ENCODE measurements at places on chromosomes 7 and 10.

GRCh38 chr7:77185866-77186265 lies 13.8 kb downstream of the FGL2 start:
- no peak for DNase-seq

DNA sequence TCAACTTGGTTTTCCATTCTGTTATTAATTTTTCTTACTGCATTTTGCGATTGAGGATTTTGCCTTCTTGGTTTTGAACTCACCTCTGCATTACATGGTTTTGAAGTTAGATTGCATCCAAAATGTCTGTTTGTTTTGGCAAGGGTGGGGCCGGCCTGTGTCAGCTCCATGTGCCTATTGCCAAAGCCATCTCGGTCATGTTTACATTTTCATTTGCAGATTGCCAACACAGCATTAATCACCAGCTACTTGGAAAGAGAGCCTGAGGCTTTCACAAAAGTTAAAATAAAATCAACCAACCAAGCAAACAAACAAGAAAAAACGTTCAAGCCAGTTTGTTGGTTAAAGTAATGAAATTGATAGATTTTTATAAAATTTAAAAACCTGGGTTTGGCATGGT lies 695.8 kb downstream of the TYW1 start:
- peak; percentile 67 for DNase-seq

DNA sequence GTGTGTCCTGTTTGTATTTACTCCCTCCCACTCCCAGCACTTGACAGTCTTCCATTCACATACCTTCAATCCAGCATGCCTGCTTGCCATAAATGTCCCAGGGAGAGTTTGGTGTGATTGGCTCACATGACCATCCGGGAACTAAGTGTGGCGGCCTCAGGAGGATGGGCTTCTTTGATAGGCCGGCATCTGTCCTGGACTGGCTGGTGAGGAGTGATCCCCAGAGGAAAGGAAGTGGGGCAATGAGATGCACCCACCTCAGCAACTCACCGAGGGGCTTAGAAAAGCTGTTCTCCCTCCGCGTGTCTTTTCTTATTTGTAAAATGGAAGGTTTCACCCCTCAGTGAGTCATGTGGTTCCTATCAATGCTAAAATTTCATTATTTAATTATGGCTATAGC lies 14.9 kb upstream of the EBF3 start:
- DNase-seq: no peak

GRCh38 chr7:105621617-105622016 lies 40.3 kb upstream of the EFCAB10 start:
- DNase-seq: no peak

DNA sequence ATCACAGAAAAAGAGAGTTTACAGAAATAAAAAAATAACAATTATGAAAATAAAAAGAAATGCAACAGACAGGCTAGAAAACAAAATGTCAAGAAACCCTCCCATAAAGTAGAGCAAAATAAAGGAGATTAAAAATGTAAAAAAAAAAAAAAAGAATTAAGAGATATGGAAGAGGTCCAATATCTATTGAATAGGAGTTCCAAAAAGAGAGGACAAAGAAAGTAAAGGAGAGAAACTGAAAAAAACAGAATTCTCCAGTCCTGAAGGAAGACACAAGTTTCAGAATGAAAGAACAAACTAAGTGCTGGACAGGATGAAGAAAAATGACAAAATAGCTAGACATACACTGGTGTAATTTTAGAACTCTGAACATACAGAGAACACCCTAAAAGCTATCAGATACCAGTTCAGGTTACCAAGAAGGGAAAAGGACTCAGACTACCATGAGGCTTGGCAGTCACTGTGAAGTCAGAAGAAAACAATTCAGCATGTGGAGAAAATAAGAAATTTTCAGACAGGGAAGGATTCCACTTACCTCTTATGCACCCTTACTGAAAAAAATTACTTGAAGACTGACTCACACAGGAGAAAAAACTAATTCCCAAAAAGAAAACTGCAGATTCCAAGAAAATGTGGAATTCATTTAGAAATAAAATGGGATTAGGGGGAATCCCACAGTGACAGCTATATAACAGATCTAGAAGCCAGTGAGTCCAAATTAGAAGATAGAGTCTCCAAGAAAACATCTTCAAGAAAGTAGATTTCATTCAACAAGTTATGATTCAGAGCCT lies 40.4 kb upstream of the ABLIM1 start:
- DNase-seq: no peak

DNA sequence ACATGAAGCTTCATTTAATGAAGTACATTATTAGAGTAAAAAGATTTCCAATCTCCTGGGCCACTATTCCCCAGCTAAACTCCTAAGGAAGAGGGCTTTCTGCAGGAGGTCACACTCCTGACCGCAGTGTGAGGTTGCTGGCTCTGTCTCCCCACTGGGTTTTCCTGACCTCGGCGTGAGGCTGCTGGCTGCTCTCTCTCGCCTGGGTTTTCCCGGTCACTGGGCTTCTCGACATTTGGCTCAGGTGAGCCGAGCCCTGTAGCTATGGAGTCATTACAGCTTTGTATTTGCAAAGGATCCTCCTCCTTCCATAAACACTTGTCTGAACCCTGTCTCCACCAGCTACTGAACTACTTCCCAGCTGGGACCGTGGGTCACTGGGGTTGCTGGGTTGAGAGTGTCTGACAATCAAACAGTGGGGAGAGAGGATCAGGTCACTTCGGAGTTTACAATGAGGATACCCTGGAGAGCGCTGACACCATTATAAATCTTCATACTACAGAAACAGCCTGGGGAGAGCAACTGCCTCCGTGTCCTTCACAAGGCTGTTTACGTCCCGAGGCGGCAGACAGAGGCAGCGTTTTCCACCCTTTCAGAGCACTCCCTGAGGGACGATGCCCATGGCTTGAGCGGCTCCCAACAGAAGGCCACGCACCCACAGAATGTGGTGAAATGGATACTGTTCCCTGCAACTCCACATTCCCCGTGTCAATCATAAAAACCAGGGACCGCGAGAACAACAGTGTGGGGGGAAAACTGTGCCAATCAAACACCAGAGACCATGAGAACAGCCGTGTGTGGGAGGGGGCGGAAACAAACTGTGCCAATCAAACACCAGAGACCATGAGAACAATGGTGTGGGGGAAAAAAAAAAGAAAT lies 226.2 kb downstream of the ZMYND11 start:
- peak; percentile 35 for DNase-seq

- peak; percentile 62 for DNase-seq
Measured at GRCh38 chr10:60521974-60522405, 132.3 kb upstream of the ANK3 start.

DNA sequence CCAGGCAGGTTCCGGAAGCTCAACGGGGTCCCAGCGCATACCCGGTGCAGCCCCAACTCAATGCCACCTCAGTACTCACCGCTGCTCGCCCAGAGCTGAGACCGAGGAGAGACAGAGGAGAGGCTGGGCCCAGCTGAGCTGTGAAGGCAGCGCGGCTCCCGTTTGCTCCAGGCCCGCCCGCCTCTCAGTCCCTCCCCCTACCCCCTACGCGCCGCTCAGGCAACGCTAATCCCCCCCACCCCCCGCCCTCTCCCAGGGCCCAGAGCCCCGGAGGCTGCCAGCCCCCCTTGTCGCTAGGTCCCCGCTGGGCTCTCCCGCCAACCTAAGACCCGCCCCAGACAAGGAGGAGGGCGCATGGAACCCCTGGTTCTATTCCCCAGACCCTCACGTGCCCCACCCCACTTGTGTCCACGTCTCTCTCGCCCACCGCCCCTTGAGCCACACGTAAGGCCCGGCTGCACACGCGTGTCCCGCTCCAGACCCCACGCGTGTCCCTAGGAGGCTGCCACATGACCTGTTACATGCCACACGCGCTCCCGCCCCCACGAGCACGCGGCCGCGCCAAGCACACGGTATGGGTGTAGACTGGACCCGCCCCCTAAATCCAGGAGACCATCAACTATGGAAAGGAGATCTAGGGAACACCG lies at the start of gene PSD:
Gene PSD, minus strand, starts transcription at position 164 of the 647 bp plus-strand sequence. CDS start 1,747 bp downstream, outside the sequence.
- peak; percentile 78 for DNase-seq

- no peak for DNase-seq
Measured at GRCh38 chr7:16402091-16402490, 19.2 kb downstream of the CRPPA start.

- DNase-seq: peak; percentile 46
Measured at GRCh38 chr10:72275351-72276012, 1.8 kb downstream of the DDIT4 start.

DNA sequence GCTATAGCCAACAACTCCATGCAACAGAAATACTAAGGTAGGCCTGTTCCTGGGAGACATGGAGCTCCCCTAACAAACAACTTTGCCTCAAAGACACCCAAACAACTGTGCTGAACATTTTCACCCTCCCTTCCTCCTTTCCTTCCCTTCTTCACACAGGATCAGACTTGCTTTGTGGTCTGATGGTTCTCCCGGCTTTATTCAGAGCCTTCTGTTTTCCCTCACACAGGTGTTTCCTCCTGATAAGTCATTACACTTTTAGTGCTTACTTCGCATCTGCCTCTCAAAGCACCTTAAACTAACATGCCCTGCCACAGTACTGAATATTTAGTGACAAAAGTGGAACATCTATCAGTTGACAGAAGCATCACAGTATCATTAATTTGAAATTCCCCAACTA lies 56.3 kb upstream of the YAE1 start:
- no peak for DNase-seq

DNA sequence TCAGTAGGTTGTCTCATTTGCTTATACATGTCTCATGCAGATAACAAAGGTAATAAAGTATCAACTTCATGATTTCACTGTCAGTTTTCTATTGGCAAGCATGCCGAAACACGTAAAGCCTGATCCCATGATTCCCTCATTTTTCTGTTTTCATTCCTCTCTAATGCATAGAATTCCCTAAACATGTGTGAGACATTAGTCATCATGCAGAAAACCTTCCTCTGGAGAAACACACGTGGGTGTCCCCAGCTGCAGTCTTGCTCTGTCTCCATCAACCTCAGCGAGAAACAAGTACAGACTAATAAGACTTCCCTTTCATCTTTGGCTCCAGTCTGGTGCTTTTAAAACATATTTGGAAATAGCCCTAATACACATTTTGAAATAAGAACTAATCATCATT lies 432.7 kb upstream of the VSTM2A start:
- no peak for DNase-seq

DNA sequence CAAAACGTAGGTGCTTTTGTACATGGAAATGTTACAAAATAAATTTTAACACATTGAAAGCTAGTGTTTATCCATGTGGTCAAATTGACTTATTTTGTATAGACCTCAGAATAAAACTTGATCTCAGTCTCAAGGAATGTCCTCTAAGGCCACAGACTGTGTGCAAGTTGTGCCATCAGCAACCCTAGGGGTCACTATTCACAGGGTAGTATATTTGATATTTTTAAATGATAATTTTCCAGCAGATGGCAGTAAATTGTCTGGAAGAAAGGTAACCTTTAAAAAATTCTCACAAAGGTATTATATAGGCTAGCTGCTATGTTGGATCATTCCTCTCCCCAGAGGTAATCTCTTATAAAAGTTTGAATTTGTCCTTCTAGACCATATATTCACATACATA lies 12.9 kb upstream of the SNX10 start:
- no peak for DNase-seq

GRCh38 chr10:123136221-123136805 lies 543 bp downstream of the HMX3 start:
- no peak for DNase-seq

DNA sequence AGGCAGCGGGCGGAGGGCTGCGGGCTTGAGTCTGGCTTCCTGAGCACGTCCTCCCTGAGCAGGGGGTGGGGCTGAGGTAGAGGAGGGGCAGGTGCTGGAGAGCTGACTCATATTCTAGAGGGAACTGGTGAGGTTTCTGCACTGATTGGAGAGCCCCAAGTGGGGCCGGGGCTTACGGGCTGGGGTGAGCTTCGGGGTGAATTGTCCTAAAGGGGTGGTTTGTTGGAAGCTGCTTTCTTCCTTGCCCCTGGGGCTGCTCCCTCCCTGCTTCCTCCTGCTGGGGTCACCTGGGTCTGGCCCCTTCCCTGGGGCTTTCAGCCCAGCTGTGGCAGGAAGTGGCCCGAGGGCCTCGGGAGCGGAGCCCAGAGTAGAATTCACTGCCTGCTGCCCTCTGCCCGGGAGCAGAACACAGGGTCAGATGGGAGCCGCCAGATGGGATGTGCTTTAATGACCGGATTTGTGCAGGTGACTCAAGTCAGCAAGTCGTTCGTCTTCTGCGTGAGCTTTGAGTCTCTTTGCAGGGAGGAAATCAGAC lies 48.6 kb downstream of the FAM20C start:
- no peak for DNase-seq

- DNase-seq: peak; percentile 79
Measured at GRCh38 chr7:140541513-140542227, 62.4 kb upstream of the MKRN1 start.

DNA sequence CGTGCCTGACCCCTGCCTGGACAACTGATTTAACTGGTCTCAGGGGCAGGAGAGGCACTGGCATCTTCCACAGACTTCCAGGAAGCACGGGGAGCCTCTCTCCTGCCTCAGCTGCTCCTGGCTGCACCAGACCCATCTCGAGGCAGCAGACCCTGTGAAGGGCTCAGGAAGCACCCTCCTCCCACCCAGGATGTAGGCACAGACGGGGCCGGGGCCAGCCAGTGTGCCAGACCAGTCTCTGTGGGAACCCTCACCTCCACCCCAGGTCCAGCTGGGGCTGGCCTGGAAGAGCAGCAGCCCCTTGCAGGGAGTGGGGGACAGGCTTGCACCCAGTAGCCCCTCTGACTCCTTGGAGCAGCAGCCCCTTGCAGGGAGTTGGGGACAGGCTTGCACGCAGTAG lies 56.3 kb downstream of the RASGEF1A start:
- no peak for DNase-seq

DNA sequence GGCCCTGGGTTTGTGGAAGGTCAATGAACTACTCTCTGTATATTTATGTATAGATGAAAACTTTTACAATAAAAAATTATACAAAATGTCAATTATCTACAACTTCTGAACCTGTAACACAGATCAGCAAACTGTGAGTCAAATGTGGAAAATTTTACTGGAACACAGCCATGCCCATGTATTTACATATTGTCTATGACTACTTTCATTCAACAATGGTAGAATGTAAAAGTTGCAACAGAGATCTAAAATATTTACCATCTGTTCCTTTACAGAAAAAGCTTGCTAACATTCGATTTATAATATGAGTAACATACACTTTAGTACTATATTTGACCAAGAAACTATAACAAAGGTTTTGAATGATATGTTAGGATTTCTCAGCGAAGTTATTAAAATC lies 481.6 kb downstream of the PARD3 start:
- no peak for DNase-seq

GRCh38 chr10:114367351-114368056 lies 36.8 kb downstream of the AFAP1L2 start:
- DNase-seq: no peak

DNA sequence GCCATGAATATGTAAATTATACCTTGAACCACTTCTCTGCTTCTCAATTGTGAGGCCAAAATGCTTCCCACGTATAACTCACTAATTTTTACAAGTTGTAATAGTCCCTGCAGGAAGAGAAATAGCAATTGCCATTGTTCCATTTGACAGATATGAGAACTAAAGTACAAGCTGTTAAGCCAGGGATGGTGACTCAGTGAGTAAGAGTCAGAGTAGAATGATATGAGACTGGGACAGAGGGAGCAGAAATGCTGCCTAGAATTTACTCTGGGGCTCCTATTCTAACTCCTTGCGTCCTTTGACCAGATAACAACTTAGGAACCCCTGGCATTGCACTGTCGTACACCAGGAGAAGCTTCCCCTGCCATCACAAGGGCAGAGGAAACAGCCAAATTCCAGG lies 45.1 kb upstream of the SEPTIN7 start:
- no peak for DNase-seq
